MV-4-11 (cell line): ENCODE measurements at places on chromosomes 7 and 10.

DNA sequence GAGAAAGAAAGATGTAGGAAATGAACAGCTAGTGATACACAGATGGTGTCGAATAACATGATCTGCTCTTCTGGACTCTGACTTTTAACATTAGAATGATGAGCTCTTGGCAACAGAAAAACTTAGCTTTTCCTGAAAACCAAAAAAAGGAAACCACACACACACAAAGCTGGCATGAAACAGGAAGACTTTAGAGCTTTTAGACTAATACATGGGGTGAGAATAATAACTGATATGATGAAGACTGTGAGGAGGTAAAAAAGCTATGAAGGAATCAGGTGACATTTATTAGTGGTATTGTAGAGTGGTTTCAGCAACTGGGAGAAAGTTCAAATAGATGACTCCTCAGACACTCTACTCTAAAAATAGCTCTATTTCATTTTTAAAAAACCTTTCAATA, 491.9 kb downstream of the PARD3 start:
- no peak for DNase-seq

- DNase-seq: no peak
Observed at GRCh38 chr7:19405541-19405940, 260.3 kb upstream of the FERD3L start.

GRCh38 chr7:43291789-43292188, 179.3 kb downstream of the HECW1 start:
- no peak for DNase-seq

DNA sequence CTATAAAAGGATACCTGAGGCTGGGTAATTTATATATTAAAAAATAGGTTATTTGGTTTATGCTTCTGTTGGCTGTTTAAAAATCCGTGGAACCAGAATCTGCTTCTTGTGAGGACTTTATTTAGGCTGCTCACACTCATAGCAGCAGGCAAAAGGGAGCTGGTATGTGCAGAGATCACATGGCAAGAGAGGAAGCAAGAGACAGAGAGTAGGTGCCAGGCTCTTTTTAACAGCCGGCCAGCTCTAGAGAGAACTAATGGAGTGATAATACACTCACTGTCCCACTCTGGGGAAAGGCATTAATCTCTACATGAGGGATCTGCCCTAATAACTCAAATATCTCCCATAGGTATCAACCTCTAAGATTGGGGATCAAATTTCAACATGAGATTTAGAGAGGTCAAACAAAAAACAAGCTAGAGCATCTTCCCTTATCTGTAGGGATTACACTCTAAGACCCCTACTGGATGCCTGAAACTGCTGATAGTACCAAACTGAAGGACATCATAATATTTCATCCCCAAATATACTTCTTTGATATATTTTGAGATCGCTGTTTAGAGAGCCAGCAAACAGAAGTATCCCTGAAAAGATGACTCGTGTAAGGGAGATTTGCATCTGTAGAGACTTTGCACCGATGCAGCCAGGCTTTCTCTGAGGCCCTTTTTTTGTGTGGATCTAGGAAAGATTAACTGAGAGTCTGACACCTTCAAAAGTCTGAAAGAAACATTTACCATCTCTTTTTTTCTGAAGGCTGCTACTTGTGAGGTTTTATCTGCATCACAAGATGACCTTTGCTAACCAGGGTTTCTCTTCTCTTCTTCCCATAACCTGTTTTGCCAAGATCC, 717.0 kb upstream of the MBL2 start:
- DNase-seq: no peak
